Activated naive CD4-positive, alpha-beta T cell treated with anti-CD3 and anti-CD28 coated beads, Interleukin-2, amount 50 U/mL, for 72 hours (primary cell): ENCODE measurements at places on chromosomes 12 and 14. TPM values are rescaled to one million over a fixed set of nuclear protein-coding genes. Genes with fewer than 3 reads are reported as not detected.

The IL22 gene
- total RNA-seq: 8.4 TPM

The PTHLH gene
- not detected for total RNA-seq

The PLBD1 gene
- not detected for total RNA-seq

The NKX2-1 gene
- not detected for total RNA-seq

The DNAH10 gene
- 0.27 TPM for total RNA-seq

- DNase-seq: no peak
Measured at GRCh38 chr12:89574736-89575208, 48.9 kb upstream of the POC1B start.

DNA sequence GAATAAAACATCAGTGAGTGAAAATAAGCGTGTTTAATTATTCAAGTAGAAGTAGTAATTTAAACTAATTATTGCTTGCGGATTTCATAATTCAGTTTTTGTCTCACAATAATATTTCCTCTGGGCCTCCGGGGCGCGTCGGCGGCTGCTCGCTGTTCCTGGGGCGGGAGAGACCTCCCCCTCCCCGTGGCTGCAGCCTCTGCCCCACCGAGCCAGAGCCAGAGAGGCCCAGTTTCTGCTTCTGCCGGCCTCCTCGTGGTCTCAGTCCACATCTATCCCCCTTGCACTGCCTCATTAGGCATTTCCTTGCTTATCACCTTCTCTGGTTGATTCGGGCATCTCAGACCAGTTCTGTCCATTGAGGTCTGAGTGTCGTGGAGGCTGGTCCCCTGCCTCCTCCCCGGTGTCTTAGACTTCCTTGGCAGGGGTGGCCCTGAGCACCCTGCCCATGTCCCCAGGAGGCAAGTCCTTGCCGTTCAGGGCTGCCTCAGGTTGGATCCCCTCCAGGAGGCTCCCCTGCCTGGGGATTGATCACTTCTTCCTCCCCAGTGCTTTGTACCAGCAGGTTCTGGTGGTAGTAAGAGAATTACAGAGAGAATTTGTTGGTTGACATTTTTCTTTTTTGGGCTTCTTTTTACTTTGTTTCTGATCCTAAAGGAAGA, 78.0 kb downstream of the SLC25A47 start:
- DNase-seq: no peak

- peak; percentile 87 for DNase-seq
Measured at GRCh38 chr12:57754411-57755193, at the start of gene MARCHF9. Gene MARCHF9, plus strand, starts transcription at chr12:57755103. Its CDS starts 426 bp downstream, at chr12:57755529.

- no peak for DNase-seq
Measured at GRCh38 chr14:41607304-41607775, 664 bp downstream of the LRFN5 start.

- DNase-seq: no peak
Measured at GRCh38 chr12:80044694-80045046, 54.7 kb upstream of the OTOGL start.

GRCh38 chr14:65229748-65230728, 127.7 kb upstream of the MAX start:
- DNase-seq: no peak

DNA sequence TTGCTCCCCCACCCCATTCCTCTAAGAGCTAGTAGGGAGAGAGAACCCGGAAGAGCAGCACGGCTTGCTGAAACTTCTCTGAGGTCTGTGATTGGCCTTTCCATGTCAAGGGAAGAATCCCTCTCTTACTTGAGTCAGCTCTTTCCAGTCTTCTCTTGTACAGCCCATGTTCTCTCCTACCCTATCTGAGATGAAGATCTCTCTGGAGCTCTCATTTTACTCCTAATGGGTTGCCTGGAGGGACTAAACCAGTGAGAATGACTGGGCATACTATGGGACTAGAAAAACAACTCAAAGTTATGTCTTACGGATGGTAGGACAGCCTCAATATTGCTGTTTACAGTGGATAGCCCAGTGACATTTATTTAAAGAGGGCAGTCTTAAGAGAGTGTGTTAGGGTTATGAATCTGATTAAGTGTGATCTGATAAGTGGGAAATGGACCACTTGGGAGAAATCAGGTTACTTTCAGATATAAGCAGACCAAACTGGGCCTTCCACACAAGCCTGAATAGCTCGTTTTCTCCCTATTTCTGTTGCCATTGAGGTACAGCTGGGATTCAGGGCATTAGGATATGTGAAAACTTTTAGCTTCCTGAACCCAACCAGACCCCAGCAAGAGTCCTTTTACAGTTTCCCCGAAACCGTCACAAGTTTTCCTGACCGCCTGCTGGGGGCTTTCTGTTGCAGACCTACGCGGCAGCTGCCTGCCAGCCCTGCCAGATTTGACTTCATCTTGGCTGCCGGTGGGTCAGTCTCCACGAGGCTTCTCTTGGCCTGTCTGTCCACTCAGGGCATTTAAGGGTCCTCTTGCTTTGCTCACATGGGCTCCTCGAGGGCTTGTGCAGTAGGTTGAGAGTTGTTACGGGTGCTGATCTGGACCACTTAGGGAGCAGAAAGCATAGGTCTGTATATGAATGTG, 16.9 kb downstream of the ETV6 start:
- DNase-seq: no peak

- DNase-seq: peak; percentile 23
Measured at GRCh38 chr12:109753054-109753401, 39.4 kb downstream of the FAM222A start.

- no peak for DNase-seq
Measured at GRCh38 chr12:122293081-122293480, 26.8 kb upstream of the VPS33A start.

DNA sequence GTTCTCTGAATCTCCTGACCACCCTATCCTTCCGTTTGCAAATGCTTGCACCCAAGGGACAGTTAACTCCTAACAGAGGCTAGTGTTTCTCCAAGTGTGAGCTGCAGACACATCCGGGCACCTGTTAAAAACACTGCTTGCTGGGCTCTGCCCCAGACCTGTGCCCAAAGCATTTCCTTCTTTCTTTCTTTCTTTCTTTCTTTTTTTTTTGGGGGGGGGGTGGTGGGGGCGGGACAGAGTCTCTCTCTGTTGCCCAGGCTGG, 42.5 kb downstream of the SPRING1 start:
- no peak for DNase-seq

DNA sequence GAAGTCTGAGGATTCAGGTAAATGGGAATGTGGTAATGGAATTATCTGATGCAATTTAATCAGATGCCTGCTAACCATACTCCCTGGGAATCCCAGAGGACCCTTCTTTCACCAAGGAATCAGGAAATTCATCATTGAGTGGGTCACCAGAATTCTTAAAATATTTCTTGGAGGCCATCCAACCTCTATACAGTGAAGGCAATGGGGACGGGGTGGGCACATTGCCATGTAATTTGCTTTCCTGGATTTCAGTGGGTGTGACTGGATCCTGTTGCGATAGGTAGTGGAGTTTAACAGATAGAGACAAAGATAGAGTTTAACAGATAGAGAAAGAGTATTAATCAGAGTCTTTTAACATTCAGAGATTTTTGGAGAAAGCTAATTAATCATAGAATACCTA, 394.4 kb downstream of the DAD1 start:
- no peak for DNase-seq

DNA sequence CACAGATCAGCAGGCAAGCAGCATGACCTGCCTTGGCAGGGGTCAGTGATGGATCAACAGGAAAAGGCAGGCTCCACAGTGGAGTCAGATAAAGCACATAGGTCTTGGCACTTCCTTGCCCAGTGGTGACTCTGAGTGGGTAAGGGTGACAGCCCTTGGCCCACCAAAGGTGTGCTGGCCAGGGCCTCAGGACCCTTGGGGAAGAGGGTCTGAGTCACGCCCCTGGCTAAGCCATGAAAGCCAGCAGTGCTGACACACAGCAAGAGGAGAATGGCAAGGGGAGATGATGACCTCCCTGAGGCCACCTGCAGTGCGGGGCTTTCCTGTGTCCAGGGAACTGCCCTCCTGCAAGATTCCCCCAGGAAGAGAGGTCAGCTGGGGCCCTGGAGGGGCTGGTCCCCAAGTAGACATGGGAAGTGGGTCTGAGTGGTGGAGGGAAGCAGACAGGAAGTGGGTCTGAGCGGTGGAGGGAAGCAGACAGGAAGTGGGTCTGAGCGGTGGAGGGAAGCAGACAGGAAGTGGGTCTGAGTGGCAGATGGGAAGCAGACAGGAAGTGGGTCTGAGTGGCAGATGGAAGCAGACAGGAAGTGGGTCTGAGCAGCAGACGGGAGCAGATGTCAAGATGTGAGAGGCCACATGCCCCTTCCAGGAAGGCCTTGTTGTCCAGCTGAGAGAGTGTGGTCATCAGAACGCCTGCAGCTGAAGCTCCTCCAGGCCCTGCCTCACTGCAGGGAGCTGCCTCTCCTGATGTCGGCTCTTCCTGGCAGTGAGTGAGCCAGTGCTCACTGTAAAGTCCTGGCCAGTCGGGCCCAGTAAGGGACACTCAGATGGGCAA, 34.8 kb downstream of the DIO3 start:
- peak; percentile 62 for DNase-seq

DNA sequence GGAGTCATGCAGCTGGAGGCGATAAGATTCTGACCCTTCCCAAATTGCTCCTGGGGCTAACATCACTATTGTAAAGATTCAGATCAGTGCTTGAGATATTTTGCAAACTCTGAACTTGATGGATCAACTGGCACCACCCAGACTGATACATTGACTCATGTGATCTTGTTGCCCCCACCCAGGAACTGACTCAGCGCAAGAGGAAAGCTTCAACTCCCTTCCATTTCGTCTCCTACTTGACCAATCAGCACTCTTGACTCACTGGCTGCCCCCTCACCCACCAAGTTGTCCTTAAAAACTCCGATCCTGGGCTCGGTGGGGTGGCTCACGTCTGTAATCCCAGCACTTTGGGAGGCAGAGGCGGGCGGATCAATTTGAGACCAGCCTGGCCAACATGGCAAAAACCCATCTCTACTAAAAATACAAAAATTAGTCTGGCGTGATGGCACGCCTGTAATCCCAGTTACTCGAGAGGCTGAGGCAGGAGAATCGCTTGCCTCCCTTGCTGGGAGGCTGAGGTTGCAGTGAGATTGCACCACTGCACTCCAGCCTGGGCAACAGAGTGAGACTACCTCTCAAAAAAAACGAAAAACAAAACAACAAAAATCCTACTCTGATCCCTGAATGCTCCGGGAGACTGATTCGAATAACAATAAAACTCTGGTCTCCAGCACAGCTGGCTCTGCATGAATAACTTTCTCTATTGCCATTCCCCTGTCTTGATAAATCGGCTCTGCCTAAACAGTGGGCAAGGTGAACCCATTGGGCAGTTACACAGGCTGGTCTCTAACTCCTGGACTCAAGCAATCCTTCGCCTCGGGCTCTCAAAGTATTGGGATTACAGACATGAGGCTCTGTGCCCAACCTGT, 9.8 kb upstream of the ARF6 start:
- DNase-seq: no peak

DNA sequence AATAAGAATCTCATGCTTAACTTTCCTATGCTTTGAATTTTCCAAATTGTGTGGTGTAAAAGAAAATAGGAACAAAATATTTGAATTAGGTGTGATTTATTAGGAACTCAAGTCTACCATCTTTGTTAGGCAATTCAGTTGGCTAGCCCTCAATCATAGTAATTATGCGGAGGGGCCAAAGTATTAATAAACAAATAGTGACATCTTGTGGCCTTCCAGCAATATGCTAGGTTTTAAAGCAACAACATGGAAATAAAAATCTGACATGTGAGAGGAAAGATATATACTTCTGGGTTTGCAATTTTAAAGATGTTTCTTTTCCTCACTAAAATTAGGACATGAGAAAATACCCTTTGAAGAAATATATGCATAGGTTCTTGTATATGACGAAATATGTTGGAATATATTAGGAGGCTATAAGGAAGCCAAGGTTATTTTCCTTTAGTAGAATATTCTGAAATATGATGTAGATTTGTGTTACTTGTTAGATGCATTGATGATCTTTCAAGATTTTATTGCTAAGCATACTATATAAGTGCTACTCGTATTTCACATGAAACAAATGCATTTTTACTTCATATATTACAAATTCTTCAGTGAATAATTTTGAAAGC, 200.4 kb downstream of the PTPRO start:
- no peak for DNase-seq

GRCh38 chr12:15596174-15596573, 193.0 kb downstream of the EPS8 start:
- no peak for DNase-seq

GRCh38 chr12:92470608-92471021, 232.2 kb upstream of the PLEKHG7 start:
- no peak for DNase-seq

DNA sequence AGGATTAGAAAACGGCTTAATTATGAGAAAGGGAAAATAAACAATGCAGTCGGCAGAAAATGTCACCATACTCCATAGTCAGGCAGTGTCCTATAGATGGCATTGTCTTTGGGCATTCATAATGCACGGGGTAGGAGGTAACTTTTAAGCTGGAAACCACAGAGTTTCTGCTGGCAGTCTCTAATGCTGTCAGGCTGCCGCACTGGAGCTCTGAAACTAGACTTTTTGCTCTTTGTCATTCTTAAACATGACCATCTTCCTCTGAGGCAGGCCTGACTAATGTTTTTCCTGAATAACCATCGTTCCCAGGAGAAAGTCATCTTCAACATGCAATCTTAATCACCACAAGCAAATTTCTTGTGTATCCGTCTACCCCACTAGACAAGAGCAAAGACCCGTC, 108.8 kb downstream of the ETNK1 start:
- DNase-seq: no peak
